Activated T-cell treated with anti-CD3 and anti-CD28 coated beads, Interleukin-2, amount 50 U/mL, for 24 hours (primary cell): ENCODE measurements at places on chromosomes 2 and 18.

DNA sequence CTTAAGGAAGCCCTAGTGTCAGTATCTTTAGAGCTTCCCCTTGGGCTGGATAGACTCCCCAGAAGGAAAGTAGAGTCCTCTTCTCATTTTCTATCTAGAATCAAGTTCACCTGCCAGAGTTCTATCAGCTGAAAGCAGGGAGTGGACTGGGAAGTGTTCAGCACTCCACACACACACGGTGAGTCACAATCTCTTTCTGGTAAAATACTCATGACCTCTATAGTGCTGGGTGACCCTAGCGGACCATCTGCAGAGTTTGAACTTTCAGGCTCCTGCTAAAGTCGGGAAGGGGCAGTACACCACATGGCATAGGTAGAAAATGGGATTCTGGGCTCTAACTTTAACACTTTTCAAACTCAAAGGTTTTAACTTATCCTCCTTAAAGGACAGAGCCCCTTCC, 43.3 kb downstream of the SAP130 start:
- DNase-seq: no peak

DNA sequence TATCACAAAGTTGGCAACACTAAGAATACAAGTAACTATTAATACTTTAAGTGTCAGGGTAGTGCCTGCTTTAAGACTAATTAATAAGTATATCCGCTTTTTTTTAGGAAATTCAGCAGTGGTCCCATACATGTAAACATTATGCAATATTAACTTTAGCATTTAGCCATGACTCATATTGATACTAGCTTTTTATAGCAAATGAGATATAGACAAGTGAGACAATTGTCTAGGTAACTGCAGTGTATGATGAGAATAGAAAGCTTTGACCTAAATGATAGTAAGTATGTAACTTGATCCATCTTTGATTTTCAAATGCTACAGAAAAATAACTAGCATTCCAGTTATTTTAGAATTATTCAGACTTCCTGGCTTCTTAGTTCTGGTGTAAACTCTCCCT, 27.4 kb upstream of the VRK2 start:
- DNase-seq: no peak

- DNase-seq: no peak
Observed at GRCh38 chr18:61502472-61502871, 169.2 kb downstream of the CDH20 start.

- DNase-seq: no peak
Observed at GRCh38 chr18:3508576-3509549, 58.9 kb downstream of the TGIF1 start.

- DNase-seq: no peak
Observed at GRCh38 chr18:6281874-6282273, 132.8 kb downstream of the L3MBTL4 start.

DNA sequence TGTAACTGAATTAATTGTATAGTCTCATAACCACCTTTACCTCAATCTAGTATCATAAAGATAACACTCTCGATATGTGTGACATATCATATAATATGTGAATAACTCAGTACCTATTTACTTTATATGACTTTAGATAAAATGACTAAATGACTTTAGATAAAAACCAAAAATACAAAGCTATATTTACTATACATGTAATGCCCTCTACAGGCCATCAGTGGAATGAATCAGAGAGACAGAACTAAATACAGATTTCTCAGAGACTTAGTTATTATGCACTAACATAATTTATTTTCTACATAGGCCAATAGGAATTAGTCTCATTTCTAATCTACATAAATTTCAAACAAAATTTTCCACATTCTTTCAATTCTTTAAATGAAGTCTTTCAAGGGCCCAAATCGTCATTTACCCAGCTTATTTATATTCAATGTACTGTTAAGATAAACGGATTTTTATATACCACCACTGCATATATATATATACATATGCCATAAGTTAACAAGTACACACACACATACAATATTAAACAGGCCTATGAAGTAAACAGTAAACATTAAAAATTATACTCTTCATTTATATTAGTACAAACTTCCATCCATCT, 219.9 kb downstream of the EXOC6B start:
- DNase-seq: no peak

DNA sequence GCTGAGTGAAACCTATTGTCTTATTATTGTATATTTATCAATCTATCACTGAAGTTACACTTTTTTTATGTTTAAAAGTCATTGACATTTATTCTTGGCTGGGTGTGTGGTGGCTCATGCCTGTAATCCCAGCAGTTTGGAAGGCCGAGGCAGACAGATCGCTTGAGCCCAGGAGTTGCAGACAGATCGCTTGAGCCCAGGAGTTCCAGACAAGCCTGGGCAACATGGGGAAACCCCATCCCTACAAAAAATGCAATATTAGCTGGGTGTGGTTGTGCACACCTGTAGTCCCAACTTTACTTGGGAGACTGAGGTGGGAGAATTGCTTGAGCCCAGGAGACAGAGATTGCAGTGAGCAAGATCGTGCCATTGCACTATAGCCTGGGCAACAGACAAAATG, 97.8 kb downstream of the EPC2 start:
- no peak for DNase-seq

- no peak for DNase-seq
Observed at GRCh38 chr18:37207343-37207742, 358.3 kb downstream of the CELF4 start.

DNA sequence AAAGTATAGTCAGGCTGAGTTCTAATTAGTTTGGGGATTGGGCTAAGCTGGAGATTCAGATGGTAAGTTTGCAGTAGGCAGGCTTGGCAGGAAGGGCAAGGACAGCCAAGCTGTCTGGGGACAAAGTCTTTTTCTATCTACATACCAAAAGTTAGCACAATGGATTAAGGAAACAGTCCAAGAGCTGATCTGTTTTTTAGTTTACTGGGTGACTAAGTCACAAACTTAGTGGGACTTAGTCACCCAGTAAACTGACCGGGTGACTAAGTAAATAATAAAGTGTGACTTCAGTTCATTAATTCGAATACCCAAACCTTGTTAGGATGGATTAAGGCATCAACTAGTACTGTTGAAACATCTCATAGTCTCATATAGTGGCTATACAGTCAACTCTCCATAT, 1386.0 kb upstream of the CELF4 start:
- DNase-seq: no peak

DNA sequence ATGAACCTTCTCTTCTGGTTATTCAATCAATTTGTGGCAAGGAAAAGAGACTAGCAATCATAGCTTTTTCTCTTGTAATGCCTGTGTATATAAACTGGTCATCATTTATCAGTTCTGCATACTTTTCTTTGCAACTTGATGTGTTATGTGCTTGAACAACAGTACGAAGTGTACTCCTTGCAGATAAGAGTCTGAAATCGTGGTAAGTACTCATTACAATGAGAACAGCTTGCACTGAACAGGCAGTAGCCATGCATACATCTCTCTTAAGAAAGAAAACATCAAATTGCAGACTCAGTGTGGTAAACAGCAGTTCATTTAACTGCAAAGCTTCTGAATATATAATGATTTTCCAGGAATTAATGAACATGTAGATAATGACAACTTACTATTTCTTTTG, 64.3 kb downstream of the GREB1L start:
- no peak for DNase-seq

DNA sequence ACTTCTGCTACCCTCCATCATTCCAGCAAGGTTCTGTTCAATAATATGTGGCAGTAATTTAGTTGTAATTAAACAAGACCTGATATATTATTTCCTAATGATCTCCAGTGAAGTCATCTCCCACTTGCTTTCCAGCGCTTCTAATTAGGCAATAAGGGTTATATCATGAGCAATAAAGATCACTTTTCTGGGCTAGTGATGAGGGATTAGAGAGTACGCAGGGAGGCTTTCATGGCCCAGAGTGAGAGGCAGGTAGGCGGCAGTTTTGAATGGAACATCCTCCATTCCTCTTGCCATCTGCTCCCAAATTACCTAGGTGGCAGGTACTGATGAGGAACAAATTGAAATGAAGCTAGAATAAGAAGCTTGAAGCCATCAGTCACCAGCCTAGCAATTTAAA, 358.1 kb upstream of the SYT4 start:
- no peak for DNase-seq

DNA sequence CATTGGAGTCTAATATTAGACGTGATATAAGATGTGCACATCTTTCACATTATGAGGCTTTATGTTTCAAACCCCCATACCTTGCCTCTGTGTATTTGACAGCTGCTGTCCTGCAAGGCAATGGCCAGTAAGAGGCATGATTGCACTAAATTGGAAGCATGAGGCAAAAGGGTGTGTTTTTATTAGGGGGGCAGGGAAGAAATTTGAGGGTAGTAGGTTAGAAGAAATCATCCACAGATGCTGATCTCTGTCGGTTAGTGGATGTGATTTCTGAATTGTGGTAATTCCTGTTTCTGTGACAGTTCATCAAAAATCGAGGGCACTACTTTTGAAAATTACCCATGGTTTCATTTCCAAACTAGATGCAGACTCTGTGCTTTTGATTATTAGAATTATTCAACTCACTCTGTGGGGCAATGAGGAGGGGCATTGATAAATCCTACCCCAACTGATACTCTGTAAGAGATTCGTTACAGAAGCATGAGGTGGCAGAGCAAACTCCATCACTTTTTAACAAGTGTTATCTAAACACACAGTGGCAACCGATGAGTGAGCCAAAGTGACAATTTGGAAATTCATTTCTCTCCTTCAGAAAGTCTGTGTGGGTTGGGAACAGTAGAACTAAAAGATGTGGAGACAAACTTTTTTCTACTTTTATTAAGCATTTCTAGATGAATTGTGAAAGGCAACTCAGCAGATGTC, 453.0 kb downstream of the ARHGAP15 start:
- no peak for DNase-seq

- no peak for DNase-seq
Observed at GRCh38 chr2:159571540-159572260, 44.6 kb downstream of the BAZ2B start.

- no peak for DNase-seq
Observed at GRCh38 chr2:101133492-101134100, 17.6 kb downstream of the TBC1D8 start.

DNA sequence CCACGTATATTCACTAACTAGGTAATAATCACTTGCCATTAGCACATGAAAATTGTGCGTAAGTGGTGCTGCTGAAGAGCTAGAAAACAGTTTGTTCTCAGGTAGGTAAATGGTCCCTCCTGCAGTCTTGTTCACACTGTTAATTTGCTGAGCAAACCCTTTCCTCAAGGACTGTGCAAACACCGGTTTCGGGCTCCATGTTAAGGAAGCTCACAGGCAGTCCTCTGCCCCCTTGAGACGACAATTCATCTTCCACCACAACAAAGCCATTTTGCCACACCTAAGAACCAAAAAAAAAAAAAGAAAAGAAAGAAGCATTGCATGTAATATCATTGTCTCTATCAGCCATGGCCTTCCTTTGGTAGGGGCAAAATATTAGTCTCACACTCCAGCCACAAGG, 193.9 kb downstream of the BCL11A start:
- no peak for DNase-seq

DNA sequence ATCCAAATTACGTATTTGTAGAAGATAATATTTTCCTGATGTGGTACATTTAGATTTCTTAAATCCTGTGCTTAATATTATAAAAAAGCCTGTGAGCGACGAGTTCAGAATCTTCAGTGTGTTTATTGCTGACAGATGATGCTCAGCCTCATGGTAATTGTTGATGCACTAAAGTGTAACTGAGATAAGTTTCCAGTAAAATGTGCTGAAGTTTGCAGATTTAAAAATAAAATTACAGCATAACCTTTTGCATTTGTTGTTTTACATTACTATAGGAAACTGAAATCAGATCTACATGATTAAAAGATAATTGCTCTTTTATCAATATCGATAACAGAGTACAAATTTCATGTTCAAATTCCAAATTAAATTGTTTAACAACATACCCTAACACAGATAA, 307.6 kb downstream of the FIGN start:
- DNase-seq: no peak

DNA sequence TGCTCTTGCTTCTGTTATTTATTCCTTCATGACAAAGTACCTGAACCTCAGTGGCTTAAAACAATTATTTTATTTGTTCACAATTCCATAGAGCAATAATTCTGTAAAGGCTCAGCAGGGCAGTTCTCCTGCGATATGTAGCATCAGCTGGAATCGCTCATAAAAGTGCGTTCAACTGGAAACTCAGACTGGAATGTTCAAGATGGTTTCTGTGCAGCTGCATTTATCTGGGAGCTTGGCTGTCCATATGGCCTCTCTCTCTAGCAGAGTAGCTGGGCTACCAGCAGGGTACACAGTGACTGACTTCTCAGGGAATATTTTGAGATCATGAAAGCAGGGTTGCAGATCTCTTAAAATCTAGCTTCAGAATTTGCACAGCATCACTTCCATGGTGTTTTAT, 13.5 kb downstream of the CCDC121 start:
- no peak for DNase-seq

GRCh38 chr18:37586656-37587225, 21.1 kb upstream of the CELF4 start:
- no peak for DNase-seq

DNA sequence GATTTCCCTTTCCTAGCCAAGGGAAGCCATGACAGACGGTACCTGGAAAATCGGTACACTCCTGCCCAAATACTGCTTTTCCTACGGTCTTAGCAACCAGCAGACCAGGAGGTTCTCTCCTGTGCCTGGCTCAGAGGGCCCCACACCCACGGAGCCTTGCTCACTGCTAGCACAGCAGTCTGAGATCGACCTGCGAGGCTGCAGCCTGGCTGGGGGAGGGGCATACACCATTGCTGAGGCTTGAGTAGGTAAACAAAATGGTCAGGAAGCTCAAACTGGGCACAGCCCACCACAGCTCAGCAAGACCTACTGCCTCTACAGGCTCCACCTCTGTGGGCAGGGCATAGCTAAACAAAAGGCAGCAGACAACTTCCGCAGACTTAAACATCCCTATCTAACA, 6.8 kb upstream of the CD207 start:
- DNase-seq: no peak

DNA sequence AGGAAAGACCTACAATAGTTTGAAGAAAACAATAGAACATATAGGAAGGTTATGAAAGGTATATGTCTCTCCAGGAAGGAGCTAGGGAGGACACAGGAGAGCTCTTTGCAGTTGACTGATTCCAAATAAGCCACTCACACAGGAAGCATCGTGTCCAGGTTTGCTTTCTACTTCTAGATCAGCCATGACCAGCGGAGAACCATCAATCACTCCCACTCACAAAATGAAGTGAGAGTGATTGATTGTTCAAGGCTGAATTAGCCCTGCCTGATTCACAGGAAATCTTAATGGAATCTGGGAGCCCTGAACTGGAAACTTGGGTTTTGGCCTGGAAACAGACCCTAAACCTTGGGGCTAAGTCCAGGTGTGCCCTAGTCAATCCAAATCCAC, 1292.2 kb upstream of the ZEB2 start:
- DNase-seq: no peak

GRCh38 chr2:73033142-73033765, 38.3 kb downstream of the SFXN5 start:
- DNase-seq: no peak

DNA sequence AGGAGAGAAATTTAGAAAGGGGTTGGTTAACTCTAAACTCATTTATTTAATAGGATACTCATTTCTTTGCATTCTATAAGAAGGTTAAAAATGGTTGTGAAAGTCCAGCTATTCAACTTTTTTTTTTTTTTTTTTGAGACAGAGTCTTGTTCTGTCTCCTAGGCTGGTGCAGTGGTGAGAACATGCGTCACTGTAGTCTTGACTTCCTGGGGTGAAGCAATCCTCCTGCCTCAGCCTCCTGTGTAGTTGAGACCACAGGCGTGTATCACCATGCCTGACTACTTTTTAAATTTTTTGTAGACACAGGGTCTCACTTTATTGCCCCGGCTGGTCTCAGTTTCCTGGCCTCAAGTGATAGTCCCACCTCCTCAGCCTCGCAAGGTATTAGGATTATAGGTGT, 11.9 kb downstream of the ELP2 start:
- DNase-seq: no peak
